Activated T-cell treated with anti-CD3 and anti-CD28 coated beads, Interleukin-2, amount 50 U/mL, for 72 hours (primary cell): ENCODE measurements at places on chromosomes 4 and X.

DNA sequence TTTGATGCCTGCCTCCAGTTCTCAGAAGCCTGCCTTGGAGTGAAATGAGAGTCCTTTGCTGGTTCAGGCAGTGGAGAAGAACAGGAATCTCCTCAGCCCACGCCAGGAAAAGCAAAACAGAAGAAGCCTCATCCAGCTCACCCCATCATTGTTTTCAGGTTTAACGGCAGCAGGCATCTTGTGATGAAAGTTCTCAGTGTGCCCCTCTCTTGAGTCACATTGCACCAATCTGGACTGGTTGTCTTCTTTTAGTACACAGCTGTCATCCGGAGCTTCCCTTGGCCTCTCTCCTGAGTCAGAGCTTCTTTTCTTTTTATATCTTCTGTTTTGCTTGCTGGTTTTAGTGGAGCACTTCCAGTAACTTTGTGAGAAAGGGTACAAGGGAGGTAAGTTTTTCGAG, 50.9 kb downstream of the TSPAN7 start:
- no peak for DNase-seq

GRCh38 chr4:7429069-7429416, 5.7 kb downstream of the PSAPL1 start:
- no peak for DNase-seq

DNA sequence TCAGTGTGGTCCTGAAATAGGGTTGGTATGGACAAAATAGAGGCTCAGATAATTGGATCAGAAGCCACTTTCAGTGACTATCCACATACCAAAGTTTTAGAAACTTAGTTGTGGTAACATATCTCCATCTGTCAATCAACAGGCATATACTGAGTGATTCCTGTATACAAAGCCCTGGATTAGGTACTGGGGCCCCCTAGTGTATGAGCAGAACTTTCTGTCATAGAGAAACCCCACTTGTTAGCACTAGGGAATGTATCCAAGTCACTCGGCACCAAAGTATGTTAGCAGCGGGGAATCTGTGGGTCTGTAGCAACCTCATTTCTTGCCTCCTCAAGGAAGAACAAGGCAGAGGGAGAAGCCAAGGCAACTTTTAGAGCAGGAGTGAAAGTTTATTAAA, 50.7 kb downstream of the MAP7D3 start:
- DNase-seq = no peak

DNA sequence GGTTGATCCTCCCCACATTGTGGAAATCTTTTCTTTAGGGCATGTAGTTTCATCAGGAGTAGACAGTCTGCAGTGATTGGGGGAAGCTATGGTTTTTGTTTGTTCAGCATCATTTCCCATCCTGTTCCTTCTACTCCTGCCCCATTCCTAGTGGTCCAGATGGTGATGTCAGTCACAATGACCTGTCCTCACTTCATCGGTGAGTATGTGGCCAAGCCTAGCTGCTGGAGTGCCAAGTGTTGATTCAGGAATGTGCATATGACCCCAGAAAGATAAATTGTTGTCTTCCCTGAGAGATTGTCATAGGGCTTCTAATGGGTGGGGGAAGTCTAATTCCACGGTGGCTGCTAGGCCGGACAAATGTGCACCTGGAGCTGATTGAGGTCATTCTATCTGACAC, 130.6 kb upstream of the FAT1 start:
- DNase-seq = no peak

DNA sequence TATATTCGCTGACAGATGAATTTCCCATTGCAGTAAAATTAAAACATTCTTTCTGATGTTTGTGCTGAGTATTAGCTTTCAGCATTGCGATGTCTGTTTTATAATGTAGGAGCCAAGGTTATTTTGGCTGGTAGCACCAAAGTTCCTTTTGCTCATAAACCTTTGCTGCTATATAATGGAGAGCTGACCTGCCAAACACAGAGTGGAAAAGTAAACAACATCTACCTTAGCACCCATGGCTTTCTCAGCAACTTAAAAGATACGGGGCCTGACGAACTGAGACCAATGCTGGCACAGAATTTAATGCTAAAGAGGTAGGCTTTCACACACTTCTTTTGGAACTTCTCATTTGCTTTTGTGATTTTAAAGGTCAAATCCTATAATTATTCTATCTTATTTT, 46.0 kb downstream of the WDR19 start:
- DNase-seq = no peak

DNA sequence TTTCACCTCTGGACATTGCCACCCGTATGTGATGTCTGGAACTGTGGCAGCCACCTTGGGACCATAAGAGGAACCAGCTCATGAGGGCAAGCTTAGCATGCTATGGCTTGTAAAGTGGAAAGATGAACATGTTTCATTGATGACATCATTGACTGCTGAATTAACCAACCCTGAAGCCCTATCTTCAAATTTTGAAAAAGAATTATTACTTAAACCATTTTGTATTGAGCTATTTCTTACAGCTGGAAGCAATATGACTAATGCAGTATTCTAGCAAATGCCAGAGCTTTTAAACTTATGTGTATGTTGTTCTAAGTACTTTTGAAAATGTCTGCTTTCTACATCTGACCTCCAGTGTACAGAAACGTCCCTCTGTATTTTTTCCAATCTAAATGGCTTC, 18.1 kb downstream of the GUCY2F start:
- DNase-seq = no peak

- DNase-seq = no peak
Measured at GRCh38 chr4:124151031-124151430, 561.5 kb downstream of the ANKRD50 start.

GRCh38 chr4:48275247-48275646, 5.6 kb upstream of the TEC start:
- peak; percentile 19 for DNase-seq

- DNase-seq = peak; percentile 40
Measured at GRCh38 chr4:18689308-18690115, 668.0 kb upstream of the LCORL start.

GRCh38 chr4:185468999-185469398, 2.5 kb downstream of the CCDC110 start:
- DNase-seq = no peak

DNA sequence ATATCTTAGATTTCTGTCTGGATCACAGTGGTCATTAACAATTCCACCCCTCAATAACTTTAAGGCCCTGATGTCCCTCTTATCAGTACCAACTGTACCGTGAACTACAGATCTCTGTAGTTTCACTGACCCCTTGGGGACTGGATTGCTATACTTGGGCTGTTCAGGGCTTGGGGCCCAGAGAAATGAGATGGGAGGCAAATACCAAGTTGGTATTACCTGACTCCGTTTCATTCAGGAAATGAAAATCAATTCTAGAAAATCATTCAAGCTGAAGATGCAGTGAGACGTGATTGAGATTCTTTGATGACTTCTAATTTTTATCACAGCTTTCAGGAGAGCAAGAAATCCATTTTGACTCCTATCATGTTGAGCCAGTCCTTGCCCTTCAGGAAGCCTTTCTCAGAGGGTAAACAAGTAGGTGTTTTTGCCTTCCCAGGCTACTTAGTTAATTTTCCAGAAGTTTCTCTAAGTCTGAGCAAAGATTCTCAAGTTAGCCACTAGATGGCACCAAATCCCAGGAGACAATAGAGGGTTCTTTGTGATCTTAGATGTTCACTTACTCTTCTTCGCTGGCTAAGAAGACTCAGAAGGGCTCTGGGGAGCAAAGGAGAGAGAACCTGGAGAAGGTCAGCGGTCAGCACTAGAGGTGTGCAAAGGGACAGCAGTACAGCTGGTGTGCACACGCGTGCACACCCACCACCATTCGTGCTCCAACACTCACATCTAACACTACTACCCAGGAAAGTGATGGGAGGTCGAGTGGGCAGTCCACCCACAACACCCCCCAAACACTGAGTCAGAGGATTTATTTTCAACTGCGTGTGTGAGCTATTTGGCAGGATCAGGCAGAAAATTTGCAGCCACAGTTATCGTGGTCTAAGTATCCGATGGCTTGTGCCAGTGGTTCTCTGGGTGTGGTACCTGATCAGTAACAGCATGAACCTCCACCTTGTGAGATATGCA, 7.4 kb downstream of the HNRNPH2 start:
- DNase-seq = peak; percentile 38

- no peak for DNase-seq
Measured at GRCh38 chr4:55442541-55442940, 46.8 kb downstream of the TMEM165 start.

GRCh38 chr4:153787061-153787560, 1.8 kb downstream of the SFRP2 start:
- DNase-seq = no peak

DNA sequence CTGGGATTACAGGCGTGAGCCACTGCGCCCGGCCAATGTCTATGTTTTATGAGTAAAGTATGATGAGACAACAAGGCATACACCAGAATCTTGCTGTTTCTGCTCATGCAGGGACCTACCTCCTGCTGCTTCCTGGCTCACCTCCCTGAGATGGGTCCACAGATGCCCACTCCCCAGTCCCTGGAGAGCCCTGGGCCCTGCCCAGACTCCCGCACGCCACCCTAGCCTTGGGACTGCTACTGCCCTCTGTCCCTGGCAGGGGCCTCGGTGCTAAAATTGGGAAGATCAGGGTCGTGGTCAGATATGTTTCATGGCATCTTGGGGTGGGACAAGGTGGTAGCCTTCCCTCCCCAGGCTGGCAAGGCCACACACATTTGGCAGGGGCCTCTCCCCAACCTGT, 84.3 kb upstream of the BCOR start:
- no peak for DNase-seq

DNA sequence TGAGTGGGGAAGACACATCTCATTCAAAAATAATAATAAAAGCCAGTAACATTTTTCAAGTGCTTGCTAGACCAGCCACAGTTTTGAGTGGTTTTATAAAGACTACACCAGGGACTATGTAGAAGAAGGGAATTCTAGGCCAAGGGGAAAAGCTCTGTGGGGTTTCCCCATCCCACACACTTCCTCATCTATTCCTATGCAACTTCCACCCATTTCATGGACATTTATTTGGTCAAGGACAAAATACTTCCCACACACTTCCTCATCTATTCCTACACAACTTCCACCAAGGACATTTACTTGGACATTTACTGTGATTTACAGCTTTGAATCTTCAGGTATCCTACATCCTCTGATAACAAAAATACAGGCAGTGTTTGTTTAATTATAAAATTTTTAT, 86.5 kb upstream of the KLF3 start:
- no peak for DNase-seq

DNA sequence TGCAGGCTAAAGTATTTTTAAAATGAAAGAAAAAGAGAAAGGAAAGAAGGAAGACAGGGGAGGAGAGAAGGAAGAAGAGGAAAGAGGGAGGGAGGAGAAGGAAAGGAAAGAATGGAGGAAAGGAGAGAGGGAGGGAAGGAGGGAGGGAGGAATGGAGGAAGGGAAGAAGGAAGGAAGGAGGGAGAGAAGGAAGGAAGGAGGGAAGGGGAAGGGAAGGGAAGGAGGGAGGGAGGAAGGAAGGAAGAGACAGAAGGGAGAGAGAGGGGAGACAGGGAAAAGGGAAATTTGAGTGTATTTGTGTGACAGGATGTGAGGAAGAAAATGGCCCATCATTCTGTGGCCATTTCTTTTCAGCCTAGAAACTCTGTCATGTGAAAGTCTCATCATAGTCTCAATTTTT, 14.9 kb upstream of the PLAC1 start:
- no peak for DNase-seq

DNA sequence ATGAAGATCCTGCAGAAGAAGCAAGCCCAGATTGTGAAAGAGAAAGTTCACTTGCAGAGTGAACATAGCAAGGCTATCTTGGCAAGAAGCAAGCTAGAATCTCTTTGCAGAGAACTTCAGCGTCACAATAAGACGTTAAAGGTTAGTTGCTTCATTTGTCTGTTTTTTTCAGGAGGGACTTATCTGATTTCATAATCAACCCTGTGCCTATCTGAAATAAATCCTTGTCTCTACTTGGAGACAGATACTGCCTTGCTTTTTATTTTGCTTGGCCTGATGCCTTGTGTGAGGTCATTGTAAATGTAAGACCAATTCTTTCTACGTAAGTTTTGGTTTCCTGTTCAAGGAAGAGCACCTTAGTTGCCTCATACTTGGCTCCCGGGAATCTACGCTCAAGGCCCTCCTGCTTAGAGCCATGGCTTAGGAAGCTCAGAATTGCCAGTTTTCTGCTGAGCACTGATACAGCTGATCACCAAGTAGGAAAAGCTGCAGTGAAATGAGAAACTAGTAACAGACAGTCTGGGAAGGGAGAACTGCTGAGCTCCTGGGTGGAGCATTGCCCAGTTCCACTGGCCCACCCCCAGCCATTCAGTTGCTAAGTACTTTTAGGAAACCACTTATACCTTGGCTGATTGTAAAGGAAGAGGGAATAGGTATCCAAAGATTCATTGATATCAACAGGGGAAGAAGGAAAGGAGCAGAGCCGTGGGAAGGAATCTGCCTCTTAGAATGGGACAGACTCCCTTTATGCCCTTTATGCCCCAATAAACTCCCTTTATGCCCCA, 41.8 kb downstream of the RBBP7 start:
- no peak for DNase-seq

GRCh38 chrX:77442728-77443127, 4.5 kb upstream of the FGF16 start:
- no peak for DNase-seq

- no peak for DNase-seq
Measured at GRCh38 chrX:154717824-154718223, 33.1 kb downstream of the GAB3 start.

GRCh38 chr4:89820010-89820409, 17.0 kb downstream of the SNCA start:
- DNase-seq = no peak

- no peak for DNase-seq
Measured at GRCh38 chrX:143635915-143636314, at the start of gene SLITRK4. Gene SLITRK4, minus strand, starts transcription at chrX:143636101. Its CDS starts 4,993 bp downstream, at chrX:143631108.

DNA sequence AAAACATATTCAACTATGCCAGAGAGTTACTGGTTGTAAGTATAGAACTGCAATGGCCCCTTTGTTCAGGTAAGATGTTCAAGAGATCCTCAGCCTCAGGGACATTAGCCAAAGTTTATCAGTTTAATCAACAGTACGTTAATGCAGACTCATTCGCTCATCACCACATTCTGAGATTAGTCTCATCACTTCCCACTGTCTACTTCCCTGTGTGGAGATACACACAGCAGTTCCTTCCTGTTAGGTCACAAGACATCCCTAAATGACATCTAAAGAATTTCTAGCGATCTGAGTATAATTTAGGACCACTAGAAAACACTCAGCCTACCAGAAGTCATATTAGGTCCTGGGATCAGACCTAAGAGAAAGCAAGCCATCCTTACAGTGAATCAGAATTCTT, 10.4 kb downstream of the SLC10A7 start:
- no peak for DNase-seq

DNA sequence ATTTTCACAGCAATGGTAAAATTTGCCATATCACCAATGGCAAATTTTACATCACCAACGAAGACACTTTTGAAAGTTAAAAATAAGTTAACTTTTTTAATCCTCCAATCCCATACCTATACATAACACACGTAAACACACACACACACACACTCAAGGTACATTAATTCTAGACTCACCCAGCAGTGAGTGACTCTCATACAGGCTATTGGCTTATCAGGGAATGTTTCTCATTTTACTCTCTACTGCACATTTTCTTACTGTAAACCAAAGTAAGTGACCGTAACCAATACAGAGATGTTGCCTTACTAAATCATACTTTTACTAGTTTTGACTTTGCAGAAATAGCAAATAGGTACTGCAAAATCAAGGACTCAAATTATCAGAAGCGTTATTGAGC, 2.3 kb downstream of the VEGFC start:
- no peak for DNase-seq
